ENCODE measurements at places on chromosomes 11 and 22.

- DNase-seq, result no peak
Measured at GRCh38 chr11:5384335-5384734, 723 bp downstream of the OR51M1 start.

- peak; percentile 52 for DNase-seq
Measured at GRCh38 chr11:19080579-19080993, 20.1 kb upstream of the MRGPRX2 start.

GRCh38 chr11:83033371-83033770 is 38.3 kb downstream of the RAB30 start:
- DNase-seq, result no peak

DNA sequence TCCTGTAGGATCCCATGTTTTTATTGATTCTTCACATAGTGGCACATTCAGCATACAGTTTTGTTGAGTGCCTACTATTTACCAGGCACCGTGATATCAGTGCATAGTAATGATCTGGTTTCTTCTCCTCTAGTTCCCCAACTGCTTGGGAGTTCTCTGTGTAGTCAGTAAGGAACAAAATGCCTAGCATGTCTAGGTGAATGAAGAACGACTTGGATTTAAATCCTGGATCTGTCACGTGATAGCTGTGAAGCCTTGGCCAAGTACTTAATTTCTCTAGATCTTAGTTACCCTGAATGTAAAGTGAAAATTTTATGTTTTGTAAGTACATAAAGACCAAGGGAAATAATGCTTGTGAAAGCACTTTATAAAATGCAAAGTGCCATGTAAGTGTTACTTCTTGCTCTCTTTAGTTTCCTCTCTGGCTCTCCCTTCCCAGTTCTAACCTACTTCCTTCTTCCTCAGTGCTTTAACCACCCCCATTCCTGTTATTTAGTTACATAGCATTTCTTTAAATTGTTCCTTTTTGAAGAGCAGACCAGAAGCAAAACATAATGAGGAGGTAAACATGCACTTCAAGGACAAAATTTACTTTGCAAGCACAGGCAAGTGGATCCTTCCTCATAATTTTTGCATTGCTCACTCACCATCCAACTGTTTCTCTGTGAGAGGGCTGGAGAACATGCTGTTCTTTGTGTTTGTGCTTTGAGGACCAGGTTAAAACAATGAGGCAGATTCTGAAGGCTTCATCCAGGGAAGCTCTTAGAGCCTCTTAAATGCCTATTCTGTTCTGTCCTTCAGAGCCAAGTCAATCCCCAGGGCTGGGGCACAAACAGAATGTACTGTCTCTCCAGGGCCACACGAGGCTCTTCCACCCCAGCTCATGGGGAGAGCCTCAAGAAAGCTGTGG is 353.9 kb upstream of the TENM4 start:
- peak; percentile 7 for DNase-seq

DNA sequence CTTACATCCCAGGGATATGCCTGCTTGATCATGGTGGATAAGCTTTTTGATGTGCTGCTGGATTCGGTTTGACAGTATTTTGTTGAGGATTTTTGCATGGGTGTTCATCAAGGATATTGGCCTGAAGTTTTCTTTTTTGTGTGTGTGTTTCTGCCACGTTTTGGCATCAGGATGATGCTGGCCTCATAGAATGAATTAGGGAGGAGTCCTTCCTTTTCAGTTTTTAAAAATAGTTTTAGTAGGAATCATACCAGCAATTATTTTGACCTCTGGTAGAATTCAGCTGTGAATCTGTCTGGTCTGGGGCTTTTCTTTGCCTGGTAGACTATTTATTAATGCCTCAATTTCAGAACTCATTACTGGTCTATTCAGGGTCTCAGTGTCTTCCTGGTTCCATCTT is 362.4 kb downstream of the JRKL start:
- no peak for DNase-seq

- no peak for DNase-seq
Measured at GRCh38 chr11:33390944-33391892, 134.0 kb downstream of the HIPK3 start.

- no peak for DNase-seq
Measured at GRCh38 chr11:104467404-104467803, 303.5 kb upstream of the PDGFD start.

GRCh38 chr11:132643239-132643638 is 889.1 kb downstream of the OPCML start:
- no peak for DNase-seq

DNA sequence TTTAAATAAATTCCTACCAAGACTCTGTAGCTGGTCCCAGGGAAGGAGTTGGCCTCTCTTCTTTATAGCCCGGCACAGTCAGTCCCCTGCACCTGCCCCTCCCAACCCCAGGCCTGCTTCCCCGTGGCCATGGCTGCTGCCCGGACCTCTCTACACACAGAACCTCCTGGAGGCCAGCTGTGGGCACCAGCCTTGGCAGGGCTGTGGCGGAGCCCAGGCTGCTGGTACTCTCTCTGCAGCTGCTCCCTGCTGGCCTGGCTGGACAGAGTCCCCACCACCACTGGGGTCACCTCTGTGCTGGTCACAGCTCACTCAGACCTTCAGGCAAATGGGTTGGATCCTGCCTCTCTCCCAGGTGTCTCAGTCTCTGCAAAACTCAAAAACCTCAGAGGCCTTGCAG is 69.3 kb downstream of the LRP5 start:
- DNase-seq, result no peak

GRCh38 chr22:39178206-39179111 is 26.0 kb upstream of the CBX7 start:
- DNase-seq, result no peak

- DNase-seq, result no peak
Measured at GRCh38 chr11:73229321-73229895, 11.3 kb downstream of the P2RY2 start.

DNA sequence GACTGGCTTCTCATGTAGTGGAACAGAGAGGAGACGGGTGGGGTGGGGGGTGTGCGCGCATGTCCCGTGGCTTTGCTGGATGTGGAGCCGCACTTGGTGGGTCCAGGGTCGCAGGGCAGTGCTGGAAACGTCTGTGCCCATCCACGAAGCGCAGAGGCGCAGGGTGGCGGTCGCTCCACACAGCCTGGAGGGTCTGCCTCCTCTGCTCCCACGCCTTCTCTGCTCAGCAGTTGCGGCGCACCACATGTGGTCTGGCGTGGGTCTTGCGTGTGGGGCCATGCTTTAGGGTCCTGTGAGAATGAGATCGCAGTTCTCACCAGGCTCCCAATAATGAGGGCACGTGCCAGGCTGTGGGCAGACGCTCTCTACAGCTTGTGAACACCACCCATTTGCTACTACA is 50.7 kb downstream of the MUC6 start:
- no peak for DNase-seq

DNA sequence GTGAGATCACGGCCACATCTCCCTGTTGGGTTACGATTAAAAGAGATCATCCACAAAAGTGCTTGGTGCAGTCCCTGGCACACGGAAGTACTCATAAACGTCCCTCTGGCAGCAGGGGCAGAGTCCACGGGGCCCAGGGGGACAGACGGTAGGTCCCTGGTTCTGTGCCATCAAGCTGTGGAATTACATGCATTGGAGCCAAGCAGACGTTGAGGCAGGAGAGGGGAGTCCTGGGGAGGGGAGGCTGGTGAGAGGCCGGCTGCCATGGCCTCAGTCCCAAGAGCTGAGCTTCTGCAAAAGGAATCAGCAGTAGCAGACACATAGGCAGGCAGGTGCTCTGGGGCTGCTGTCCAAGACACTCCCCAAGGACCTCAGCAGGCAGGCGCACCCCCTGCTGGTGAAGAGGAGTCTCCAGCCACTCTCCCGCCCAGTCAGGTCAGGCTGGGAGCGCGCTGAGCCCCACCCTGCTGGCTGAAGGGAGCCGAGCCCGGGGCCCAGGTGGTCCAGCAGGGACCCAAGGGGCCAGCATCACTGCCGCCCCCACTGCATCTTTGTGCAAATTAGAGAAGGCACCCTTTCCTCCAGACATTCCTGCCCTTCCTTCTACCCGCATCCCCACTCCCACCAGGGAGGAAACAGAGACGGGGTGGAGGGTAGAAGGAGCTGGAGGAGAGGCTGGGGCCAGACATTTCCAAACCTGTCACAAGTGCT is 7.6 kb upstream of the KCTD17 start:
- peak; percentile 57 for DNase-seq

DNA sequence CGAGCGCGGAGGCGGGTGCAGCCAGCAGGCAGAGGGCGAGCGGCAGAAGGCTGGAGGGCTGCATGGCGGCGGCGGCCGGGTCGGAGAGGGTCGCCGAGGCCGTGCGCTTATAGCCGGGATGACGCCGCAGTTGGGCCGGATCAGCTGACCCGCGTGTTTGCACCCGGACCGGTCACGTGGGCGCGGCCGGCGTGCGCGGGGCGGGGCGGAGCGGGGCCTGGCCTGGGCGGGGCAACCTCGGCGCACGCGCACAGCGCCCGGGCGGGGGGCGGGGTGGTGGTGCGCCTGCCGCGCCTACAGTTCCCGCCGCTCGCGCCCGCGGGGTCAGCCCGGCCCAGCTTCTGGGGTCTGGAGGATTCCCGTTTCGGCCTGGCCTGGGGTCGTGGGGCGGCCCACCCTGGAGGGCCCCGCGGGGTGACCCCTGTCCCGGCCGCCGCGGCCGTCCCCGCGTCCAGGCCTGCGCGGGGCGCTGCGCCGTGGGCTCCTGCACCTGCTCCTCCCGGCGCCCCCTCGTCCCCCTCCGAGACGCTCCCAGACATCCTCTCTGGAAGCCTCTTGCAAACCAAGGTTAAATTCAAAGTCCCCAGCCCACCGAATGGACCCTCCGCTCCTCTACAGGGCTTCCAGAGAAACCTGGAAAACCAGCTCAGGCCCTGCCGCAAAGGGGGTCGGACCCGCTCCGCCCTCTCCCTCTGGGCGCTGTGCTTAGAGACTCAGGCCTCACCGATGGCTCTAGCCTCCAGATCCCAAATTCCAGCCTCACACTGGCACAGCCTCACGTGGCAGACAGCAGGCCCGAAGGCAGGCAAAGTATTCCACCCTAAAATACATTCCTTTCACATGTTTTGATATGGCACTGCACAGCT is at the start of gene CTSD:
Gene CTSD (minus strand): TSS at position 132 of the 866 bp plus-strand sequence. CDS start 68 bp downstream, at position 64.
- DNase-seq, result peak; percentile 23

DNA sequence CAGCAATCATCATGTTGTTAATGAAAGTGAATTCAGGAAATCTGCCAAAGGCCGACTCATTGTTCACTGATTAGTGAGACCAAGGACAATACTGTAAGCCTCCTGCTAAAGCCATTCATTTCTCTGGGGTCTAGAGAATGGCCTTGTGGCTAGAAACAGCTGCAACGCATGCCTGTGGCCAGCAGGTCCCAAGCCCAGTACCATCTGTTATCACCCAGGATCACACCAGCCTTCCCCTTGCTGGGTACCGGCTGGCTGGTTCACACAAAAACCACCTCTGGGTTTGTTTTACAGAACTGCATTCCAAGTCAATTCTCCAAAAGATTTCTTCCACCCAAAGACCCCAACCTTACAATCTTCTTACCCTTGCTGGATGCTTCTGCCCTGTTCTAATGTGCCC is 1.1 kb downstream of the PLAAT5 start:
- peak; percentile 82 for DNase-seq

DNA sequence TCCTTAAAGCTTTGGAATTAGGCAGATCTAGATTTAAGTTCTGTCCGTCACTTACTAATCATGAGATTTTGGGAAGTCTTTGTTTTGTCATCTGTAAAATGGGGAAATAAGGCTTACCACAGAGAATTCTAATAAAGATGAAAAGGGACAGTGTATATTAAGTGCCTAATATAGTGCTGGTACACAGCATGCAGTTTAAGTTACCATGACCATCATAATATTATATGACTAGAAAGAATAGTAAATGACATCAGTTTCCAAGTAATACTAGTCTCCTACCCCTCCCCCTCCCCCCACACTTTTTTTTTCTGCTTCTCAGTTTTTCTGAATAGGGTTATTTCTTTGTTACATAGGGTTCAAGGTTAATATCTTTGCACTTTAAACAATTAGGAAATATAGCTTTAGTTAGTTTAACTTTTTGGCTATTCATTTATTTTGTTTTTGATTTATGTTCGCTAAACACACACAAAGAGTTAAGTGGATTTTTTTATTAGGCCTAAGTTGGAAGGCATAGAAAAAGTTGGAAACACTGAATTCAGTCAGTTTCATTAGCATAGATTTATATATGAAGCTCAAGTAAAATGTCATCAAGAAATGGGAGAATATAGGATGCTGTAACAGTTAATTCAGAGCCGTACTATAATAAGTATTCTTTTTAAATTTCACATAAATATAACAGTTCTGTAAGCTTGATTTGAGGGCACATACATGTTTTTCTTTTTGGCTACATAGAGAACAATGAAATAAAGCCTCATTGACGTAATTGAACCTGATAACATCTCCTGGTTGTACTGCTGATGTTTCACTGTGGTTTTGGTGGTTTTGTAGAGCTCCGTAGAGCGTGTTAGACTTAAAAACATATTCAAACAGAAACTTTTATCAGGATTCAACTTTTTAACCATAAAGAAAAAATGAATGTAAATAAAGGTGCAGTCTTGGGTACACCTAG is 121.2 kb downstream of the PDE3B start:
- DNase-seq, result peak; percentile 34

DNA sequence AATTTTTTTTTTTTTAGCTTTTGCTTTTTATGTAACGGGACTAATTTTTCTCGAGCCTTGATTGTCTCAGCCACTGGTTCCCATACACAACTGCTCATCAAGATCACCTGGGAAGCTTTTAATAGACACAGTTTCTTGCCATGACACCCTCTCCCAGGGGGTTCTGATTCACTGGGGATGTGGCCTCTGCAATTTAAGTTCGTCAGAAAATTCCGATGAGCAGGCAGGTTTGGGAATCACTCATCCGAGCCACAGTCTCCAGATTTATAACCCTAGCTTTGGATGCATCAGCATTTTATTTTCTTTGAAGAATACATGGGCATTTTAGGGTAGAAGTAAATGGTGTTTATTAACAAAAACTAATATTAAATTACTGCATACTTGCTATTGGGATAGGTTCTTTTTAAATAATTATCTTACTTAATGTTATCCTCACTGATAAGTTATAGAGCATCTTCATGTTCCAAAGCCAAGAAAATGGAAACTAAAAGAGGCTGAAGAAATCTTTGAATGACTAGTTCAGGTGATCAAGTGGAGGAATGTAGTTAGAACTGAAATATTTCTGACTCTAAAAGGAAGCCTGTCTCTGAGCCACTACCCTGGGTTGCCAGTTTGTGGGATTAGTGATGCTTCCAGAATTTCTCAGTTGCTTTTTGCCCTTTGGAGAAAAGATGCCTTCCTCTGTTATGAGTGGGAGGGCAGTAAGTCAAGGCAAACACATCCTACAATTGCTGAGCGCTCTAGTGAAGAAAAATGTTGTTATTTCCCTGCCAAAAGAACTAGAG is 319.0 kb downstream of the DDX10 start:
- DNase-seq, result peak; percentile 79

Measured in renal cortical epithelial cell (primary cell).